NCI-H345 (cell line): ENCODE measurements at places on chromosomes 3 and 15.

GRCh38 chr3:79885407-79885806, 117.6 kb upstream of the ROBO1 start:
- no peak for DNase-seq

DNA sequence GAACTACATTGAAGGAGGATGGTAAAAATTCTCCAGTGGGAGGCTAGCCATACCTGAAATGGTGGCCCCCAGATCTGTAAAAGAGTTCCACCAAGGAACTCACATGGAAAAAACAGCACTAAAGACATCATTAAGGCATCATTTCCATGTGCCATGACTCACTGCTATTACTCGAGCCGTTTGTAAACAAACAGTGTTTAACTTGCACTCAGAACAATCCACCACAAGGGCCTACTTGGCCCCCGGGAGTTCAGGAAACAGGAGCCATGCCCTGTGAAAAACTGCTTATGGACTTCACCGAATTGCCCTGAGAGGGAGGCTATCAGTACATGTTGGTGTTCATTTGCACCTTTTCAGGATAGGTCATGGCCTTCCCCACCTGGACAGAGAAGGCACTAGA, 18.2 kb downstream of the CCR4 start:
- peak; percentile 81 for DNase-seq

GRCh38 chr3:28347374-28348264, 902 bp upstream of the ZCWPW2 start:
- DNase-seq = no peak

- DNase-seq = no peak
These were observed 40.7 kb upstream of the LIPC start for GRCh38 chr15:58391088-58391487.

- no peak for DNase-seq
These were observed 268.5 kb downstream of the WNT5A start for GRCh38 chr3:55218577-55218976.
